ENCODE measurements at places on chromosomes 13 and 19.

DNA sequence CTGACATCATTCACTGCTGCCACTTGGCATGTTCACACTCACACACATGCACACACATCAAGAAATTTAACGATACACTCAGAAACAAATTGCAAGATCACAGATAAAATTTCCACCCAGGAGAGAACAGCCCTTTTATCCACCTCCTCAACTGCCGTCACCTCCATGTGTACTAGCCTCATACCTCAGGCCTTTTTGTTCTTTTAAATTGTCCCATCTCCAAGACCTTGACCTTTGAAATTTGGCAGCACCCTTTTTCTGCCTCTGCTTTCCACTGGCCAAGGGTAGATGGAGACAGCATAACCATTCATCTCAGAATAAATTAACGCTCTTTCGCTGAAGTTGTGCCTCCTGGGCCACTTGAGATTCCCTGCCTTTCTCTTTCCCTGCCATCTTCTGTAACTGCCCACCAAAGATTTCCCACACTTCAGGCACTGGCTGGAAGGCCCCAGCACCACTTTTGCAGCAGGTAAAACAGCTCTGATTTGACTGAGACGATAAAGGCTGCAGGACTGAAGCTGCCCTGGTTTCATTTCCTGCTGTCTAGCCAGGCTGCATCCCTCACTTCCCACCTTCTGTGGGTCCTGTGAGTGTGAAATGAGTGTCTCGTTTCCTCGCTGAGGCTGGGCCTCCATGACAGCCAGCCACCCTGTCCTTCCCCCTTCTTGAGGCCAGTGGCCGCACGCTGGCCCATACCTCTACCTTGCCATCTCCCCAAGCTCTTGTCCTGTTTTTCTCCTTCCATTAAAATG lies 39.3 kb downstream of the MBNL2 start:
- no peak for DNase-seq

DNA sequence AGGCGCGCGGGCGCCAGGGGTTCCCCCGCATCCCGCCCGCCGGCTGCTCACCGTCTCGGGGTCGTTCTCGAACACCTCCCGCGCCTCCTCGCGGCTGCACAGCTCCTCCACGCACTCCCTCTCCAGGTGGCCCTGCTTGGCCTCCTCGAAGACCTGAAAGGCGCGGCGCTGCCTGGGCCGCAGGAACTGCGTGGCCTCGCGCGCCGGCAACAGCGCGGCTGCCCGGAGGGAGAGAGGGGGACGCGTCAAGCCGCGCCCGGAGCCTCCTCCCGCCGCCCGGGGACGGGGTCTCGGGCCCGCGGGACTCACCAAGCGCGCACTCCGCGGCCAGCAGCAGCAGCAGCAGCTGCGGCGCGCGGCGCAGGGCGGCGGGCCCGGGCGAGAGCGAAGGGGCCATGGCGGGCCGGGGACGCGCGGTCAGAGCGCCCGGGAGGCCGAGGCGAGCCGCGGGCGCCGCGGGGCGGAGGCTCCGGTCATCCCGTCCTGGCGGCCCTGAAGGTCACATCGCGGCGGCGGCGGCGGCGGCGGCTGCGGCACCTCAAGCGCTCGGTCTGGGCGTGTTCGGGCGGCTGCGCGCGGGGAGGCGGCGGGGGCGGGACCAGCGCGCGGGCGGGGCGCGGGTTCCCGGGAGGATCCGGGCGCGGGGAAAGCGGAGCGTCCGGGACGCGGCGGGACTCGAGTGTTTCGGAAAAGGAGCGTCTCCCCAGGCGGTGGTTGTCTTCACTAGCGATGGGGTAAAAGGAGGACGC lies at the start of gene GAS6:
Gene GAS6, minus strand, starts transcription at position 553 of the 749 bp plus-strand sequence. Its CDS starts 156 bp downstream, at position 397.
- DNase-seq = peak; percentile 32

GRCh38 chr13:75550159-75550567 lies 572 bp downstream of the UCHL3 start:
- DNase-seq = peak; percentile 72

GRCh38 chr19:54938906-54939305 lies 8.4 kb downstream of the NLRP7 start:
- no peak for DNase-seq

DNA sequence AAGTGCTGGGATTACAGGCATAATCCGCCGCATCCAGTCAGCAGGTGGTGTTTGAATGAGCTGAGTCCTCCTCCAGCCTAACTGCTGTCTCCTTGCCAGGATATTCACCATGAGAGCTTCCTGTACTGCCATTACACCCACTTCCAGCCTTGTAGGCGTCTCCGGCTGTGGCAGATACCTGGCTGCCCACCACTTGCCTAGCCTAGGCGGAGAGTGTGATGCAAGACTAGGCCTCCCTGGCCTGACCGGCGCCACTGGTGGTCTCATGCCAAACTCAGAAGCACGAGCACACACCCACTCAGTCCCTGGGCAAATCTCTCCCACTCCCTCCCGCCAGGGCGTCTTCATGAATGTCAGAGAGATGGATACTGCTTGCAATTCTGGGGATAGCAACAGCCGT lies 16.6 kb downstream of the IL12RB1 start:
- DNase-seq = no peak

GRCh38 chr13:32262165-32262564 lies 53.0 kb downstream of the ZAR1L start:
- DNase-seq = no peak

DNA sequence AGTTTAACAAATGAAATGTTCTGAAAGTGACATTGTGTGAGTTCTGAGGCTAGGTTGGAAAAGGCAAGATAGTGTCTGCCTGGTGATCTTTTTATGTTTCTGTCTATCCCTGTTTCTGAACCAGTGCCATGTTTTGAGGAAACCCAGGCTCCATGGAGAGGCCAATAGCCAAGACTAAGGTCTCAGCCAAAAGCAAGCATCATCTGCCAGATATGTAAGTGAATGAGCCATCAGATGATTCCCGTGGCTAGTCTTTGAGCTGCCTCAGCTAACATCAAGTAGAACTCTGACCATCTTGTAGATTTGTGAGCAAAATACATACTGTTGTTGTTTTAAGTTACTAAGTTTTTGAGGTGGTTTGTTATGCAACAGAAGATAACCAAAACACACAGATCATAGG lies 19.6 kb upstream of the CCNA1 start:
- no peak for DNase-seq

- peak; percentile 21 for DNase-seq
Observed at GRCh38 chr13:45196096-45196495, 4.7 kb downstream of the KCTD4 start.

DNA sequence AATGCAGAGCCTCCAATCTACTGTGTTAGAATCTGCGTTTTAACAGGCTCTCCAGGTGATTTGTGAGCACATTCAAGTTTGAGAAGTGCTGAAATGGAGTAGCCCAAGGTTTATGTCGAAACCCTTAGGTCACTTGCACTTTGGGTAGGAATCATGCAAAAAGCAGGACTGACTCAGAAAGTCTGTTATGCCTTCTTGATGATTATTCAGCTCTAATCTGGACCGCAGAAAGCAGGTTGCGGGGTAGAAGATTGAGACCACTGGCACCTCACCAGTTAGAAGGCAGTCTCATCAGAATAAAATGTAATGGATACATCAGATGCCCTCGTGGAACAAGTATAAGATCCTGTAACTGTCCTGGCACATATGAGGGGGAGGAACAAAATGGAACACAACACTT lies 326.3 kb downstream of the DCLK1 start:
- DNase-seq = no peak

- no peak for DNase-seq
Observed at GRCh38 chr13:113849546-113849945, 14.3 kb downstream of the GAS6 start.

GRCh38 chr13:113401452-113402415 lies 37.8 kb upstream of the GRTP1 start:
- no peak for DNase-seq

All from KBM-7 (cell line).